Left forelimb (tissue), 1 donor: ENCODE measurements at places on chromosomes 2 and 18.

DNA sequence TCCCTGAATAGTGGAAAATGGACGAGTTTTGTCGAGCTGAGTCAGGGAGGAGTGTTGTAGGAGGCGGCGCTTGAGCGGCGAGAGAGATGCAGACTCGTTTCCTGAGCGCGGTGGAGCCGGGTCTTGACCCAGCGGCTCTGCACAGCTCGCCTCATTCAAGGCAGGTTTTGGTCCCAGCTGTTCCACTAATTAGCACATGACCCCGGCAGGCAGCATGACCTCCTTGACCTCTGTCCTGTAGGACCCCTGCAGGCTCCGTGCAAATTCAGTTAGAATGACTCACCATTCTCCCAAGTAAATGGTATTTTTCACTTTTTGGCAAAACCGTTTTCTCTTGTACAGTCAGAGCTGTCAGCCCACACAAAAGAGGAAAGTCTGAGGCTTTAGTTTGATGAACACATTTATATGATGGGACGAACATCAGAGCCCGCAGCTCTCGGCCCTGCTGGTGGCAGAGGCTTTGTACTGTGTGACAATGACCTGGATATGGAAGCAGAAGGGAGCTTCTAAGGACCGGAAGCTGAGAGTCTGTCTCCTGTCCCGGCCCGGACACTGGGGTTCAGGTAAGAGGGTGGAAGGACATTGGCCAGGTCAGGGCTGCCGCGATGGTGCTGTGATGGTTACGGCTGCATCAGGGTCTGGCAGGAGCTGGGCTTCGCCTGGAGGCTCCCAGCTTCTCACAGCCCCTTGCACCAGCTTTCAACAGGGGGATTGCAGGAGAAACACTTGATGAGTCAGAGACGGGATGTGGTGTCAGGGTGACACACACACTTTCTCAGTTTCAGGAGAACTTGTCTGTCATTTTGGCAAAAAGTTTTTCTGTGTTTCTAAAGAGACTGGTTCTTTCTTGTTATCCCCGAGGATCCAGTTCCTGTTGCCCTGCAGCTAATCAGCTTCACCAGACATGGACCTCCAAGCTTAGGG is 29.9 kb upstream of the ALKAL2 start:
- no peak for DNase-seq

GRCh38 chr18:55908901-55909366 is 320.9 kb upstream of the TCF4 start:
- DNase-seq: no peak

- DNase-seq: no peak
These were observed 1.7 kb upstream of the ESCO1 start for GRCh38 chr18:21602299-21602587.

GRCh38 chr2:146927080-146927711 is 917.6 kb upstream of the ACVR2A start:
- no peak for DNase-seq

DNA sequence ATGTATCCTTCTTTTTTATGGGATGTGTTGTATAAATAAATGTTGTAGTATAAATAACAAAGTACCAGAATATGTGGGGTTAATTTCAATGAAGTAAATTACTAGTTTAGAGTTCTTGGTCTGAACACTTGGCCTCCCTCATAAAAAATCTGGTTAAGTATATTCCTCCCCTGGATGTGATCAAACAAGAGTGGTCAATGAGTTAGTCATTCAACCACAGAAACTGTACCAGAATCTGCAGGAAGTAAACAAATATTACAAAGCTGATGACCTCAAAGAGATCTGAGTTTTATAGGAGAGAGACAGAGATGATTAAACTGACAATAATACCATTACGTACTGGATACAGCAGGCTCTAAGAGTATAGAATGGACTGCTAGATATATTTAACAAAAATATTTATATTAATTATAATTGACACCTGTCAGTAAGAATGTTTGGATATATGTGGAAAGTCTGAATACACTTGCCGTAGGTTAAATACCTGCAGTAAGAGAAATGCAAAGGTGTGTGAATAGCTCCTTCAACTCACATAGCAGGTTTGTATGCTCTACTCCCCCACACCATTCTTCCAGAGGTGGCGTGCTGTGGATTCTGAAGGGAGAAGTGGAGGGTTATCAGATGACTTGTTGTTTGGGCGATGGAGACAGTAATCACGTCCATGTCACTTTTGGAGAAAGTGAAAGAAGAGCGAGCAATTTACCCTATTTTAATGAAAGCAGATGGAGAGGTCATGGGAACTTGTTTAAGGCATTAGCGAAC is 108.3 kb upstream of the LRATD1 start:
- no peak for DNase-seq

DNA sequence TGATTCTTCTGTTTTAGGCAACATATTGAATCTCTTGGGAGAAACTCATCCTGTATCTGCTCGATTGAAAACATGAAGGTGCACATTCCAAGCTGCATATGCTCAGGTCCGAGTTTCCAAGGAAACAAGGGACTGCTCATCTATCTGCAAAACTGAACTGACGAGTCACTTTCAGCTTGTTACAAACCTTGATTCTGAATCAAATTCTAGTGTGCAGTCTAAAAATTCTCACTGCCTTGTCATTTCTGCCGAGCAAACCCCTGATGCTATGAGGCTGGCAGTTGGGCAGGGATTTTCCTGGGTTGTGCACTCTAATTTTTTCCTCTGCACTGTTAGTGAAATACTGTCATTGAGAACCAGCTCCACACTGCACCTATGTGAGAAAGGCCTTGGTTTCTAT is 101.3 kb upstream of the ETAA1 start:
- no peak for DNase-seq

DNA sequence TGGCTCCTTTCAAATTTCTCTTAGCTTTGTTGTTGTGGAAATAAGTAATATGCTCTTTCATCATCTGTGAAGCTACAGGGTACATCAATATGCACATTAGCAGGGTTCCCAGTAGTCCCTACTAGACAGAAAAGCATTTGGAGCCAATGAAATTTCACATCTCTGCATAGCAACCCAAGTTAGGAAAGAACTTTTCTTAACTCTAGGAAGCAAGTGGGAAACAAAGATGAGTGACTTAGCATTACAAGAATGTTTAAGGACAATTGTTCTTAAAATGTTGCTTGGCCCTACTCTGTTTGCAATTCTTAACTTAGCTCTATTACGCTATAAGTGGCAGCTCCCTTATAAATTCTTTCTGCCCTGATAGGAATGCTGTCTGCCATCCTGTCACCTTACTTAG is 39.6 kb downstream of the ZEB2 start:
- no peak for DNase-seq

DNA sequence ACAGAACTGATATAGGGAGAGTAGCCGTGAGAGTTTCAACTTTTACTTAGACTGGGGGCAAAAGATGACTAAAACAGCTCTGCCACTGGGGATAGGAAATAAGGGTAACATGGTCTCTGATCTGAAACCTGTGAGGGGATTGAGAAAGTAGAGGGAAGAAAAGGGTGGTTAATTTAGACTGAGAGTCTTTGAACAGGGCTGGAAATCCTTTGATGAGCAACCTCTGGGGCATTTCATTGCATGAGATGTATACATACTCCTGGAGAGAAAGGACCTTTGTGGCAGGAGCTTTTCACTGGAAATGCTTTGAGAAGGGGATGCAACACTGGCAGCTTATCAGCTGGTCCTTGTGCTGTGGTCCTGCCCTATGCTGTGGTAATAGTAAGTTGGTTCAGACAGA is 9.4 kb downstream of the GALNT1 start:
- no peak for DNase-seq

- no peak for DNase-seq
These were observed 376.2 kb downstream of the SOX11 start for GRCh38 chr2:6068429-6068828.

DNA sequence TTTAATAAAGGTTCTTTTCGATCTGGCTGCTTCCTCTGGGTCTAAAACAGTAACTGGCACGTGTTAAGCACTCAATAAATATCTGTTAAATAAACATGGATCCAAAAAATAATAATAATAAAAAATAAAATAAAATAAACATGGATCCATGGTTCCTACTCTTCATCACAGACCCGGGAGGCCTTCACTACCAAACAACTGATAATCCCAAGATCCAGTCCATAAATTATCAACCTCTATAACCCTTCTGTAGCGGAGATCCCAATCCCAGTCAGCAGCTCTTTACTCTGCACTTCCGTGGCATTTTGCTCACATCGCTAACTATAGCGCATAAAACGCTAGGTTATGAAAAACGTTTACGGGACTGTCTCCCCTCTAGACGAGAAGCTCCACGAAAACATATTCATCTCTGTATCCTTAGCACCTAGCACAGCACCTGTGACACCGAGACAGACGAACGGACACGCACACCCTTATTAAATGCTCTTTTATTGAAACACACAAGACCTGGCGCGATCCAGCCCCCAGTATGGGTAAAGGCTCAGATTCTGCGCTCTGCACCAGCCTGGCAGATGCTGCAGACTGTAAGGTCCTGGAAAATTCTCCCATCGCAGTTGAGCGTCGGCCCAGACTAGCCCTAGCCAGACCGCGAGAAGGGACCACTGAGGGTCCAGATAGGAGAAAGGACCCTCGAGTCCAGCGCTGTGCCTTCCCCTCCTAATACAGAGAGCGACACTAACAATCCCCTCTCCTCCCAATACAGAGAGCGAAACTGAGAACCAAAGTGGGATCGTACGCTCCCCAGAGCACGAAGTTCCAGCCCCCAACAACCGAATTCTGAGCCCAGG is 770 bp downstream of the NBAS start:
- DNase-seq: no peak

GRCh38 chr2:192072778-192073177 is 122.0 kb downstream of the TMEFF2 start:
- DNase-seq: no peak

DNA sequence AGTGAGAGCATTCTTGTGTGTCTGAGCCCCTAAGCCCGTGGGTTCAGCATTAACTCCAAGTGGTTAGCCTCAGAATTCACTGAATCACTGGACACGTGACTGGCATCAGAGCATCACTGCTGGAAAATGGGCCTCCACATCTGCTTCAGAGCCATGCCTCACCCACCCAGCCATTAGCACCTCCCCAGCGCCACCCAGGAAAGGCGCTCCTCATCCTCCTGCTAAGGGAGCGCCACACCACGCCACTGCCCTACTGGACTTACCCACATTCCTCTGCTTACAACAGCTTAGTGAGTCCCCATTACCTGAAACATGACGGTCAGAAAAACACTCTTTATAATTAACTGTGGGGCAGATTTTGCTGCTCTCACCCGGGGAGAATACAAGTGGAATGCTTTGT is 442.6 kb upstream of the MYT1L start:
- no peak for DNase-seq

- no peak for DNase-seq
These were observed 15.3 kb downstream of the CYTIP start for GRCh38 chr2:157428500-157429175.

- no peak for DNase-seq
These were observed 94.8 kb upstream of the UXS1 start for GRCh38 chr2:106288873-106289272.

- DNase-seq: no peak
These were observed 310.0 kb upstream of the UBE2E3 start for GRCh38 chr2:180670302-180671003.

- no peak for DNase-seq
These were observed 47.6 kb upstream of the PTH2R start for GRCh38 chr2:208358758-208359631.

DNA sequence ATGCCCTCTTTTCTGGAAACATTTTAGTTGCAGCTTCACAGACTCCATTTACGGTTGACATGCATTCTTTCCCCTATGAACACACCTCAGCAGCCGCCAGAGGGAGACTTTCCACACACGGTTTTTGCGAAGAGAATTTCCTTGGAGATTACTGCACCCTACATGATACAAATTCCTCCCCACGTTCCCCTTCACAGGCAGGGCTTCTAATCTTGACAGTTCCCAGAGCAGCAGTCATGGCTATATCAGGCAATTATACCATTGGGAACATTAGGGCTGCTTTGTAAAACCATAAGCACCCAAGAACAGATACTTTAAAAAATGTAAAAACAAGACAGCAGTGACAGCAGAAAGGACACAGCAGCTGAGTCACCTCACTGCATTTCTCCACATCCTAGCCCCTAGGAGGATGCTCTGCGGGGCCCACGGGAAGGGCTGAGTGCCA is 253.8 kb downstream of the TGIF1 start:
- DNase-seq: no peak

- DNase-seq: no peak
These were observed 24.0 kb downstream of the C2orf49 start for GRCh38 chr2:105361102-105361889.

DNA sequence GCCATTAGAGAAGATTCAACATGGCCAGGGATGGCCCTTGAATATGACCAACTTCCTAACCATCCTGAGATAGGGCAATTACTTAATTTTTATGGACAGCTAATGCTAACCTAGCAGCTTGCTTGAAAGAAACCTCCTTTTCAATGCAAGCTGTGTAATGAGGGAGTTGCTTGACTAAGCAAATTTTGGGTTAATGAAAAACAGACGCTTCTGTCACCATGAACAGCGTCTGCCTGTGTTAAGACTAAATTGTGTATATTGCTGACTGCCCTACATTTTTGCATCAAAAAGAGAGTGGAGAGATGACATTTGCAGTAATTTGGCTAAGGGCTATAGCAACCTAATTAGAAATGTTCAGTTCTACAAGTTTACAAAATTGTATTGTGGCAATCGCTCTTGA is 319.2 kb upstream of the LRATD1 start:
- no peak for DNase-seq

DNA sequence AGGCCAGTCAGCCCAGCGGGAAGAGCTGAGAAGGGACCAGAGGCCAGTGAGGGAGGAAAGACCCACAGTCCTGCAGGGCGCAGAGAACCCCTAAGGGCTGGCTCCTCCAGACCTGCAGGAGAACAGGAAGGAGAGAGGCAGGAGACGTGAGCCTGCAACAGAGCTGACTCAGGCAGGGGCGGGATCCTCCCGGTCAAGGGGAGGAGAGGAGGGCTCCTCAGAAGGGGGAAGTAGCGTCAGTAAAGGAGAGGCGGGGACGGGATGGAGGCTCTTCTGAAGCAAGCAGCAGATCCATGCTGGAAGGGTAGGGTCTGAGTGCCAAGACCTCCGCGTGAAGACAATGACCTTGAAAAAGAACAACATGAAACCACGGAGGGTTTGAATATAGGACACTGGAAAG is 50.8 kb downstream of the TRABD2A start:
- no peak for DNase-seq

GRCh38 chr2:189698020-189698887 is 23.8 kb downstream of the ANKAR start:
- DNase-seq: no peak

DNA sequence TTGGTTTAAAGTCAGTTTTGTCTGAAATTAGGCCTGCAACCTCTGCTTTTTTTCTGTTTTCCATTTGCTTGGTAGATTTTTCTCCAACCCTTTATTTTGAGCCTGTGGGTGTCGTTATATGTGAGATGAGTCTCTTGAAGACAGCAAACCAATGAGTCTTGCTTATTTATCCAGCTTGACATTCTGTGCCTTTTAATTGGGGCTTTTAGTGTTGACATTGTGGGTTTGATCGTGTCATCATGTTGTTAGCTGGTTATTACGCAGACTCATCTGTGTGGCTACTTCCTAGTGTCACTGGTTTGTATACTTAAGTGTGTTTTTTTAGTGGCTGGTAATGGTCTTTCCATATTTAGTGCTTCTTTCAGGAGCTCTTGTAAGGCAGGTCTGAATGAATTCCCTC is 18.8 kb downstream of the TMEM87B start:
- DNase-seq: no peak
